ENCODE measurements at places on chromosomes 3 and 15. TPM values are rescaled to one million over a fixed set of nuclear protein-coding genes. Genes with fewer than 3 reads are reported as not detected.

DNA sequence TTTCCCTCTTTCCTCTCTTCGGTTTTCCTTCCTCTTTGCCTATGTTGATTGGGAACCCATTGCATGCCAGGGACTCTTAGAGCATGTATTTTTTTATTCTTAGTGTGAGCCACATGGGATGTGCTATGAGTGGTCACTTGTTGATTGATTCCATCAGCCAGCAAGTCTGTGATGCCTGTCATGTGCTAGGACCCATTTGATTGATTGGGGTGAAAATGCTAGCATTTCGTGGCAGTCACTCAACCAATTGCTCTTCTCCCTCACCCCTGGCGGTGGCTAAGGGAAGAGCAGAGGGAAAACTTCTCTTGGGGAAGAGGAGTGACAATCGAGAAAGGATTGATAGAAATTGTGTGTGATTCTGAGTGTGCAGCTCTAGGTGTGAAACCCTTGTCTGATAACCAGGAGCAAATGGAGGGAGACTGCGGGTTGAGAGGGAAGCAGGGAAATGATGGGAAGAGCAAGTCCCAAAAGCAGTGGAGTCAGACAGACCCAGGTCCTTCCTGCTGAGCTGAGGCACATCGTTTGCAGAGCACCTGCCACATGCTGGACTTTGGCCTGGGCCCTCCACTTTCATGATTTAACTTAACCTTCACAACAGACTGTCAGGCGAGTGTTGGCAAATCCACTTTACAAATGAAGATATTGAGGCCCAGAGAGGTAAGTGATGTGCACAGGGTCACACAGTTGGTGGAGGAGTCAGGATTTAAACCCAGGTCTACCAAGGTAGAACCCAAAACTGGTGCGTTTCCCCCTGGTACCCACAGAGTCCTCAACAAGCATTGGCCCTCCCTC, 40.0 kb downstream of the SLC6A11 start:
- no peaks in the 10 kb centered on the region for H3K27me3 ChIP-seq
- no peak overlapping the region for H3K4me3 ChIP-seq
- DNase-seq: no peak
- H3K36me3 ChIP-seq: no peaks in the 10 kb centered on the region
- H3K27ac ChIP-seq: no peak overlapping the region
- no peaks in the 10 kb centered on the region for H3K4me1 ChIP-seq

Gene RHCG
- total RNA-seq: not detected

Gene CCDC80
- not detected for total RNA-seq

- no peaks in the 10 kb centered on the region for H3K27me3 ChIP-seq
- H3K4me1 ChIP-seq: peaks cover 10% of the 10 kb centered on the region
- H3K27ac ChIP-seq: no peak overlapping the region
- H3K4me3 ChIP-seq: no peak overlapping the region
Observed at GRCh38 chr3:180932819-180933218, 20.3 kb downstream of the FXR1 start.

Gene FBN1
- total RNA-seq: 1.0 TPM

DNA sequence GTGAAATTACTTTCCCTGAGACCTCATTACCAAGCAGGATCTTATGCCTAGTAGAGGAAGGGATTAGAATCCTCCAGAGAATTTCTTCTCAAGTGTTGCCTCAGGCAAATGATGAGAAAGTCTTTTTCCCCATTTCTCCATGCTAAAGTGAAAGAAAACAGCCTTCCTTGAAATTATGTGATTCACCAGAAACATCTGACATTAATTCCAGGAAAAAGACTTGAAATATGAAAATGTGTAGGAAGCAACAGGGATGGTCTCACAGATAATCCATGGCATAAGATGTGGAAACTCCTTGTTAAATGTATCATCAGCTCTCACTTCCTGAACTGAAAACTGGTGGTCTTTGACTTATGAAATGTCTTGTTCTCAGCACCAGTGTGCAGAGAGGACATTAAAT, 17.9 kb upstream of the ABI3BP start:
- H3K36me3 ChIP-seq: no peaks in the 10 kb centered on the region
- no peak overlapping the region for H3K27ac ChIP-seq
- no peaks in the 10 kb centered on the region for H3K27me3 ChIP-seq

Gene DUSP7
- total RNA-seq: 34.0 TPM

DNA sequence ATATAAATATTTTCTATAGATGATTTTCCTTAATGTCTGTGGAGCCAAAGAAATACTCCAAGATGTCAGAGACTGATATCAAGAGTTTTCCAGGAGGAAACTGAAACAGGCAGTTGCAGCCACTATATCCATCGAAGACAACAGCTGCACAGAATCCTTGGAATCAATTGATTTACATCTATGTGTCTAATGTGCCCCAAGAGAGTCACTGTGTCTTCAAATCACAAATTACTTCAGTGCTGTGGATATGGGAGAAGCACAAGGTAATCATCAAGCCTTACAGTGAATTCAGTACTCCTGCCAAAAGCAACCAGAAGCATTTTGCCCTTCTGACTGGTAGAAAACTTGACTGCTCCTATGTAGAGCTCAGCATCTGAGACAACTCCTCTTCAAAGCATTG, 51.1 kb downstream of the CPNE4 start:
- no peak overlapping the region for H3K4me3 ChIP-seq
- H3K4me1 ChIP-seq: no peaks in the 10 kb centered on the region
- no peak overlapping the region for H3K27ac ChIP-seq

GRCh38 chr3:68880632-68881031, 51.7 kb downstream of the TAFA4 start:
- no peak for DNase-seq
- peaks cover 2% of the 10 kb centered on the region for H3K27me3 ChIP-seq
- H3K27ac ChIP-seq: no peak overlapping the region
- no peak overlapping the region for H3K4me3 ChIP-seq
- H3K4me1 ChIP-seq: no peaks in the 10 kb centered on the region

GRCh38 chr3:94301366-94301765, 238.5 kb downstream of the NSUN3 start:
- no peak overlapping the region for H3K27ac ChIP-seq
- no peak overlapping the region for H3K4me3 ChIP-seq
- DNase-seq: no peak
- H3K27me3 ChIP-seq: no peaks in the 10 kb centered on the region
- H3K36me3 ChIP-seq: no peaks in the 10 kb centered on the region

DNA sequence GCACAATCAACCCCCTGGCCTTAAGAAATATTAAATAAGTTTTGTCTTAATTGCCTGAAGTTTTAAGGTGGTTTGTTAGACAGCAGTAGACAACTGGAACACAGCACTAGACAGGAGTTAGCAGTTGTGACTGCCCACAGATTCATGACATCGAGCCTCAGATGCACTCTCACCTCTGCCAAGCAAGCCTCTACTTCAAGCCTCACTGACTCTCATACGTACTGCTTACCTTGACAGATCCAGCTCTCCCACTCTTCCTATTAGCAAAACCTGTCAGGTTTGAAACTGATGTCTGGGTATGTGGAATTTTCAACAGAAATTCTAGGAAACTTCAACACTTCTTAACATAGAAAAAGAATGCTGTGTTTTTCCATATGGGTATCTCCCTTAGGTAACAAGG, 382.9 kb upstream of the DPH6 start:
- H3K36me3 ChIP-seq: no peaks in the 10 kb centered on the region
- no peak overlapping the region for H3K4me3 ChIP-seq
- H3K27me3 ChIP-seq: no peaks in the 10 kb centered on the region
- no peak overlapping the region for H3K27ac ChIP-seq

- H3K36me3 ChIP-seq: peaks cover 5% of the 10 kb centered on the region
- DNase-seq: no peak
- peaks cover 18% of the 10 kb centered on the region for H3K4me1 ChIP-seq
- H3K4me3 ChIP-seq: no peak overlapping the region
- H3K27me3 ChIP-seq: no peaks in the 10 kb centered on the region
Observed at GRCh38 chr3:177322881-177323280, 125.6 kb upstream of the TBL1XR1 start.

Gene SLC12A1
- total RNA-seq: not detected

- H3K4me1 ChIP-seq: peaks cover 45% of the 10 kb centered on the region
- peak overlapping the region; percentile 65 for H3K4me3 ChIP-seq
- peaks cover 22% of the 10 kb centered on the region for H3K36me3 ChIP-seq
Observed at GRCh38 chr3:190585805-190586630, 72.1 kb downstream of the IL1RAP start.

DNA sequence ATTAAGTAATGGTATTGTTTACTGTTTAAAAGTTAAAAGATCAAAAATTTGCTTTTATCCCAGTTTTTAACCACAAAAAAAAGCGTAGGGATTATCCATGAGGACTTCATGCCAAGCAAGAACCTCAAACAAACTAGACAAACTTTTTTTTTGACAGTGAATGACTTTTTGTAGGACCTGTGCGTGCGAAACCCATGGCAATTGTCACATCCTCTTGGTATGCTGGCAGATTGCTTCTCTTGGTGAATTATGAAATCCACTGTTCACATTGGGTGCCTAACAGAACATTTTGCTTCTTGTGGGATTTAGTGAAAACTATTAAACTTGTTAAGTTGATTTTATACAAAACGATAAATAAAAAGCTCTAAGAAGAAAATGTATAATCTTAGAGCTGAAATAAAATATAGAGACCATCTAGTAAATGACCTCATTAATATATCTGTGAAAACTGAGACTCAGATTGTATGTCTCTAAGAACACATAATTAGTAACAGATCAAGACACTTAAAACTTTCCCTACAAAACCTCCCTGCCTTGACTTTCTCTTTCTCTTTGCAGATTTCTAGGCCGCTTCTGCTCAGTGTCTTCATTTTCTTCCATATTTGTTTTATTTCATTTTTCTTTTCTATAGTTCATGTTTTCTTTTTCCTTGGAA, 87.3 kb upstream of the CGNL1 start:
- H3K4me3 ChIP-seq: no peak overlapping the region
- no peak for DNase-seq
- H3K36me3 ChIP-seq: peaks cover 32% of the 10 kb centered on the region

- H3K27ac ChIP-seq: no peak overlapping the region
- H3K4me3 ChIP-seq: no peak overlapping the region
- no peak for DNase-seq
- H3K4me1 ChIP-seq: no peaks in the 10 kb centered on the region
- no peaks in the 10 kb centered on the region for H3K36me3 ChIP-seq
Observed at GRCh38 chr3:81352867-81353266, 408.6 kb downstream of the GBE1 start.

Measured in activated CD4-positive, alpha-beta T cell treated with anti-CD3 and anti-CD28 coated beads, Interleukin-2, amount 10 ng/mL, durations not matched to agents 24 days and 14 days (primary cell).